ENCODE measurements at places on chromosomes 6 and 20.

- no peak for DNase-seq
Measured at GRCh38 chr6:163886428-163886827, 471.9 kb downstream of the QKI start.

DNA sequence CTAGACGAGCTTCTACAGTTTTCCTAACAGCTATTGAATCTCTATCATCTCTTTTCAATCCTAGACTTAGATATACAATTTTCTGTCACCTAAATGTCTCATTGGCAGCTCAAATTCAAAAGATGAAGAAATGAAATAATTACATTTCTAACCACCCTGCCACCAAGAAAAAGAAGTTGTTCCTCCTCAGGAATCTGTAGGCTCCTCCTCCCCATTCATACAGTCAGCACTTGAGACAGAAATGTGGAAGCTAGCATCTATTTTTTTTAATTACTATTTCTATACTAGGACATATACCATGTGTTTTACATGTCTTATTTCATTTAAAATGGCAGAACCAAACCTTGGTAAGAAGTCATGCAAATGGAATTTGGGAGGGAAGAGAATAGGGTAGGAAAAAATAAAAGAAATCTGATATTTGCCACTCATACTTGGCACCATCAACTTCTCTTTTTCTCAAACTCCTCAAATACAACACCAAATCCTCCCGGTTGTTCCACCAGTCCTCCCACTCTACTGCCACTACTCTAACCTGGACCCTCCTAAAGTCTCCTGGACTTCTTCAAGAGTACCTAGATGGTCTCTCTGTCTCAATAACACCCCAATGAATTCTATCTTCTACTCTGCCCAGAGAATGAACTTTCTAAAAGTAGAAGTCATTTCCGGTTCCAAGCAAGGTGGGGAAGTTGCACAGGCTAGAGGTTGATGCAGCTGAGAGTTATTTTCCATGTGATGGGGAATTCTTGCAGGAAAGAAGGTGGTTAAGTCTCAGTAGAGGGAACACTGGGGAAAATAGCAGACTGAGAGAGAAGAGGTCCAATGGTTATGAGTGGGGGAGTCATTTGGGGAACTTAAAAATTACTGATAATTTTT lies 54.1 kb downstream of the ATXN1 start:
- DNase-seq, result no peak

DNA sequence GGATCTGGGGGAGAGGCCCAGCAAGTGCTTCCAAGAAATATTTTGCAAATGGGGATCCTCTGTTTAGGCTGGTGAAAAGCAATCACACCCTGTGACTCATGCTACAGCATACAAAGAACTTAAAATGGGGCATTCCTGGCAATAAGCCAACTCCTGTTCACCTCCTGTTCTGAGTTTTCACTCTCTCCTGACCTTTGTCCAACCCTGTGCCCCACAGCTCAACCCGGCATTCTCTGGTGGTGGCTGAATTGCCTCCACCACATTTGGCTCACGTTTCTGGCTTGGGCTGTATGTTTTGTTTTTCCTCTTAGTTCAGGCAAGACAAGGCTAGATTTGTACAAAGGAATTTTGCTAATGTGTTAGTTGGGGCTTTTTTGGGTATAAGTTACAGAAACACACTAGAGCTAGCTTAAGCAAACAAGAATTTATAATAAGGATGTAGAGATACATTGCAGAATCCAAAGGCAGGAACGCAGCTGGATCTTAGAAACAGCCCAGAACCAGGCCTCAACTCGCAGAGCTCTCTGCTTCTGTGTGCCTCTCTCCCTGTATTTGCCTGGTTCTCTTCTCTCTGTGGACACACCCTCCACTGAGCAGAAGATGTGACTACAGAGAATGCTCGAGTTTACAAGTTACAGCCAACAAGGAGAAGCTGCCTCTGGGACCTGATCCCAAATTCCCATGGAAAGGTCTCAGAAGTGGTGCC lies 9.4 kb downstream of the ABCC10 start:
- peak; percentile 56 for DNase-seq

DNA sequence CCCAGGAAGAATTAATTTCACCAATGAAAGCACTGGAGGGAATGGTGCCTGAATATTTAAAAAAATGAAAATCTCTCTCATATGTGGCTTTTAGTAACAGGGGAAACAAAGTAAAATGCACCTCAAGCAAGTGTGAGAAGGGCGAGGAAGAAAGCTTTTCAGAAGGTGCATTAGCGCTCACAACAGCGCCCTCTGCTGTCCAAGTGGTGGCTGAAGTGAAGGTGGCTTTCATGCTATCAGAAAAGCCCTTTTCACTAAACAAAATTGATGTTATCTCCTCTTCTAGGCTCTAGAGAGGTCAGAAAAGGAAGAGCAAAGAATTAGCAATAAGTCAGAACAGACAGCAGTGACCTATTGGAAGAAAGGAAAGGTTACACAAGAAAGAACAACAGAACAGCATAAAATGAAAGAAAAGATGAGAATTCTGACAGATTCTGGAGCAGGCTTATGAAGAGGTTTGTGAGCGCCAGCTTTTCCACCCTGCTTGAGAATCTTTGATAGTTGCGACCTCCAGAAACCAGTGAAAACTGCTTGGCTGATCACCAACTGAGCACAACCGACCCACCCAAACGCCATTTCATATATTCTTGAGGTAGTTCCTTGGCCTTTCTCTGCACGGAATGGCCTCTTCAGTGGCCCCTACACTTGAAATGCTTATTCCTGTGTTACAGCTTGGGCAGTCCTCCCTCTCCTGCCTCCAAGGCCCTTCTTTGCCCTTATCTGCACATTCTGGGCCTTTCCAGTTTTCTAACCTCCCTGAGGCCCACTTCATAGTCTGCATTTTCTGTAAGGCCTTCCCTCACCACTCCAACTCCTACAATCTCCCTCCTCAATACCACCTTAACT lies 45.3 kb downstream of the SMLR1 start:
- peak; percentile 55 for DNase-seq

DNA sequence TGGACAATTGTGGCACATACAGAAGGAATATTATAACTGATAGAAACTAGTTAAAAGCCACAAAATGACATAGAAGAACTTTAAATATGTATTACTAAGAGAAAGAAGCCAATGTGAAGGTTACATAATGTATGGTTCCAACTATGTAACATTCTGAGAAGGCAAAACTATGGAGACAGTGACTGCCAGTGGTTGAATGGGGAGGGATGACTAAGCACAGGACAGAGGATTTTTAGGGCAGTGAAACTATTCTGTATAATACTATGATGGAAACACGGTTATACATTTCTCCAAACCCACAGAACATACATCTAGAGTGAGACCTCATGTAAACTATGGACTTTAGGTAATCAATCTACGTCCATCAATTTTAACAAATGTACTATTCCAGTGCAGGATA lies 22.4 kb downstream of the SYNCRIP start:
- no peak for DNase-seq
